Stimulated activated CD4-positive, alpha-beta T cell treated with anti-CD3 and anti-CD28 coated beads, Interleukin-1b, Interleukin-23, amount 100 ng/mL, for 4 hours (primary cell): ENCODE measurements at places on chromosomes 11 and 22.

DNA sequence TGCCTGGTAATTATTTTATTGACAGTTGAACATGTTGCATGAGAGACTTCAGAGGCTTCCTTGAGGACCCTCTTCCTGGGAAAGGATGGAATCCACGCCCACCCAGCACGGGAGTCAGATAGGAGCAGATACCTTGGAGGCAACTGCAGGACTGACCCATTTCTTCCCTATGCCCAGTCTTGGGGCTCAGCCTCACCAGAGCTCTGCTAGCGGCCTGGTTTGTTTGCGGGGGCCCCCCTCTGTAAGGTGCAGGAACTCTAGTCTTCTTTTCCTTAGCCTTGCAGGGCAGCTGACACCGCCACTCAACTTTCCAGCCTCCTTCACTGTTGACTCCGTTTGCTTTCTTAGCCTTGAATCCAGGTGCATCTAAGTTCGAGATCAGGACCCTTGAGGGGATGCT, 1032.8 kb downstream of the BRD1 start:
- no peak for DNase-seq

DNA sequence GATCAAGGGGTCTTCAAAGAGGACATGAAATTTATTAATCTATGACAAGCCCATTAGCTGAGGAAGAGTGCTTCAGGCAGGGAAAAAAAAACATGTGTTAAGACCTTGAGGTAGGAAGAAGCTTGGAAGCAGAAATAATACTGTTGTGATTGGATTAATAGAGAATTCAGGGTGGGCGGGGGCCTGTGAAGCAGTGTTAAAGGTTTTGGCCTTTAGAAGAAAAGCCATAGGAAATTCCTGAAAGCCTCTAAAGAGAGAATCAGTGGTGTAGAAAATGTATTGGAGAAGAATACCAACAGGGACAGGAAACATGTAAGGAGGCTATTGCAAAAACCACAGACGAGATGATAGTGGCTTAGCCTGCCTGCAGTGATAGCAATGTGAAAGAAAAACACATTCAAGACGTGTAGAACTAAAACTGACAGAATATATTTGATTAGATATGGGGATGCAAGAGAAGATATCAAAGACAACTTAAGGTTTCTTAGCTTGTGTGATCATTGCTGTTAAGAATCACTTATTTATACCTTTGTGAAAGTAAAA, 404.4 kb upstream of the ANO3 start:
- no peak for DNase-seq

DNA sequence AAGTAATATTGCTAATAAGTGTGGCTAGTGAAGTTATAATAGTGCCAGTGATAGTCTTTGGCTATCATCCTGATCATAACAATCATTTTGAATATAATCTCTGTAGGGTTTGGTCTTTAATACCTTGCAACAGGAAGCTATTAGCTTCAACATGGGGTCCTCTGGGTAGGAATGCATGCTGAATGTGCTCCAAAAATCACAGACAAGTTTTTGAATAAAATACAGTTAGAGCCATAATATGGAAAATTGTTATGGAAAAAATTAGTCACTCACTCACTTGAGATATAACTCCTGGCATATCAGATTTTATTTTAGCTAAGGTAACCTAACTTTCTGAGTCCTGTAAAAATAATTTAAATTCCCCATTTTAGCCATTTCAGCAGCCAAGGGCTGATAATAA, 95.4 kb upstream of the MTMR2 start:
- DNase-seq: no peak

GRCh38 chr22:46136486-46137217, 13.7 kb upstream of the PPARA start:
- no peak for DNase-seq

GRCh38 chr11:129295746-129296145, 79.9 kb upstream of the BARX2 start:
- DNase-seq: no peak

DNA sequence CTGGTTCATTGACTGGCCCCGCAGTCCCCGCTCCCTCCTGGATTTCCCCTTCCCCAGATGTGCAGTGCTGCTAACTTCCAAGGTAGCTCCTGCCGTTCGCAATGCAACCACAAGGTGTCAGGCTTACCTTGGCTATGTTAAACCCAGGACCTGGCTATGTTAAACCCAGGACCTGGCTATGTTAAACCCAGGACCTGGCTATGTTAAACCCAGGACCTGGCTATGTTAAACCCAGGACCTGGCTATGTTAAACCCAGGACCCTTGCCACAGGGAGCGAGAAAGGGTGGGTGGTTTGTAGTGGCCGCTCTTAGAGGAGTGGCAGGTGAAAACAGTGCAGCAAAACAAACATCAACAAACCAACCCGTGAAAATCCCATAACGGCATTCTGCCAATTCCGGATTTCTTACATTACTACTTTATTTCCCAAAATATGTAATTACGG, 2.9 kb upstream of the ADAMTS8 start:
- DNase-seq: peak; percentile 51

GRCh38 chr11:94090401-94090800, 38.2 kb upstream of the PANX1 start:
- no peak for DNase-seq

GRCh38 chr11:36251823-36252222, 37.4 kb downstream of the COMMD9 start:
- DNase-seq: no peak

DNA sequence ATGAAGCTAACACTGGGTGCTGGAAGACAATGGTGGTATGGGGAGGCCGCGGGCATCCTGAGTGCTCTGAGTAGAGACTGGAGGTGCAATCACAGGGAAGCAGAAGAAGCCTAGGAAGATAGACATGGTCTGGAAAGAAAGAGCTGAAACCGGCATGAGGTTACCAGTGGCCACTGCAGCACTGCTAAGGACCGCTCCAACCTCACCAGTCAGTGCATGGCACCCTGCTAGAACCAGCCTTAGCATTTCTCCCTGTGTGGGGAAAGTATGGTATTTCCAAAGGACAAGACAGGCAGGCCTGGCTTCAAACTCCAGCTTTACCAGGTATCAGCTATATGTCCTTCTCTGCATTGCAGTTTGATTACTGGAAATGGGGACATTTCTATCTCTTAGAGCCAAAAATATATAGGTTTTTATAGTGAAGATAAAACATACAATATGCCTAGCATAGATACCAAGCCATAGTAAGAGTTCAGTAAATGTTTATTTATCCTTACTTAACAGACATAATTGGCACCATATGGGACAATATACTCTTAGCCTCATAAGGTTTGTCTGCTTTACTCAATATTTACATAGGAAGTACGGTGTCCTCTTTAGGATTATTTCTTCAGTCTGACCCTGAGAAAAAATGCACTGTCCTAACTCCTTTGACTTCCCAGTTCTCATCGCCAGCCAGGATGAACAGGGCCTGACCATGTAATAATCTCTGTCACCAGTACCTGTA, 231.1 kb downstream of the TENM4 start:
- DNase-seq: no peak

- no peak for DNase-seq
Measured at GRCh38 chr11:76801225-76801624, 18.1 kb downstream of the TSKU start.

GRCh38 chr11:31986201-31986889, 104.5 kb upstream of the RCN1 start:
- DNase-seq: no peak
